ENCODE measurements at places on chromosomes 1 and 21.

DNA sequence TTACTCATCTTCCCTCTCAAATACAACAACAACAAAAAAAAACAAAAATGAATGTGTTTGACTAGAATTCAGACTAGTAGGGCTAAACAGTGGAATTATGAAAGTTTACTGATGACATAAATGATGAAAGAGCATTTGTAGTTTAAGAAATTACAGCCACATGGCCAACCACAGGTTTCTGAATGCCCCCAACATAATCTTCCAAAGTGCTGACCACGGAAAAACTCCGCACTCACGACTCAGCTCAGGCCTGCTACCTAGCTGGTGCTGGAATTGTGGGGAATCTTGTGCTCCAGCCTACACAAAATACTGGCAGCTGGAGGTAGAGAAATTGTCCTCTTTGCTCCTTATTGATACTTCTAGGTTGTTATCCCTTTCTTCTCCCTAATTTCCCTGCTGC, 23.6 kb upstream of the TBX15 start:
- no peaks in the 10 kb centered on the region for H3K36me3 ChIP-seq
- no peak overlapping the region for H3K4me3 ChIP-seq
- peaks cover 13% of the 10 kb centered on the region for H3K4me1 ChIP-seq
- H3K27me3 ChIP-seq, result peaks cover 32% of the 10 kb centered on the region

GRCh38 chr1:190679044-190679443, 201.4 kb upstream of the BRINP3 start:
- no peak overlapping the region for H3K4me3 ChIP-seq
- no peak for DNase-seq
- H3K4me1 ChIP-seq, result no peaks in the 10 kb centered on the region
- no peaks in the 10 kb centered on the region for H3K36me3 ChIP-seq
- H3K27ac ChIP-seq, result no peak overlapping the region
- peaks cover 5% of the 10 kb centered on the region for H3K27me3 ChIP-seq

GRCh38 chr1:164320790-164321731, 237.9 kb upstream of the PBX1 start:
- H3K4me3 ChIP-seq, result peak overlapping the region; percentile 83
- DNase-seq, result peak; percentile 58
- H3K27me3 ChIP-seq, result peaks cover 32% of the 10 kb centered on the region

- DNase-seq, result no peak
- peaks cover 7% of the 10 kb centered on the region for H3K27me3 ChIP-seq
- peaks cover 70% of the 10 kb centered on the region for H3K4me1 ChIP-seq
- no peak overlapping the region for H3K4me3 ChIP-seq
- no peak overlapping the region for H3K27ac ChIP-seq
Measured at GRCh38 chr1:26020330-26020768, 1.2 kb upstream of the EXTL1 start.

DNA sequence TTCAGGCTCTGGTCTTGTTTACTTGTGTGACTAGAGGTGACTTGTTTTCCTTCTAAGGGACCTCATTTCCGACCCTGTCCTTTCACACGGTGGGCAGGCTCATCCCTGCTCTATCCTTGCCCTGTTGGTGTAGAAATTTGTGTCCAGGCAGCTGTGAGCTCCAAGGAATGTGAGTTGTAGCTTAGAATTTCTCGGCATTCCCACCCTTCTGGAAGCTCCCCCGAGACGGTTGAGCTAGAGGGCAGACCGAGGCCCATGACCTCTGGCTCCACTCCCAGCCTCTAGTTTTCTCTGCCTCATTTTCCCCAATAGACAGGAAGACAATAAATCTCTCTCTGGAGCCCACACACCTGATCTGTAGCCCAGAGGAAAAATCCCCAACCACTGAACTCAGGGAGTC, 100.9 kb downstream of the NAV1 start:
- peaks cover 40% of the 10 kb centered on the region for H3K4me1 ChIP-seq
- peaks cover 48% of the 10 kb centered on the region for H3K27me3 ChIP-seq
- no peak overlapping the region for H3K4me3 ChIP-seq
- no peak overlapping the region for H3K27ac ChIP-seq

DNA sequence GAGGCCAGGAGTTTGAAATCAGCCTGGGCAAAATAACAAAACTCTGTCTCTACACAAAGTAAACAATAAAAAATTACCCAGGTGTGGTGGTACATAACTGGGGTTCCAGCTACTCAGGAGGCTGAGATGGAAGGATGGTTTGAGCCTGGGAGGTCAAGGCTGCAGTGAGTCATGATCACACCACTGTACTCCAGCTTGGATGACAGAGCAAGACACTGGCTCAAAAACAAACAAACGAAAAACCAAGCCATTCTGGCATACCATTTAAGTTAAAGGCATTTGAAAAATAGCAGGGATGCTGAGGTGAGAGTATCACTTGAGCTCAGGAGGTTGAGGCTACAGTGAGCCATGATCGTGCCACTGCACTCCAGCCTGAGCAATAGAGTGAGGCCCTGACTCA, 5.3 kb upstream of the ALDH9A1 start:
- H3K4me3 ChIP-seq, result no peak overlapping the region
- peaks cover 25% of the 10 kb centered on the region for H3K27me3 ChIP-seq
- no peak for DNase-seq
- peaks cover 3% of the 10 kb centered on the region for H3K4me1 ChIP-seq

DNA sequence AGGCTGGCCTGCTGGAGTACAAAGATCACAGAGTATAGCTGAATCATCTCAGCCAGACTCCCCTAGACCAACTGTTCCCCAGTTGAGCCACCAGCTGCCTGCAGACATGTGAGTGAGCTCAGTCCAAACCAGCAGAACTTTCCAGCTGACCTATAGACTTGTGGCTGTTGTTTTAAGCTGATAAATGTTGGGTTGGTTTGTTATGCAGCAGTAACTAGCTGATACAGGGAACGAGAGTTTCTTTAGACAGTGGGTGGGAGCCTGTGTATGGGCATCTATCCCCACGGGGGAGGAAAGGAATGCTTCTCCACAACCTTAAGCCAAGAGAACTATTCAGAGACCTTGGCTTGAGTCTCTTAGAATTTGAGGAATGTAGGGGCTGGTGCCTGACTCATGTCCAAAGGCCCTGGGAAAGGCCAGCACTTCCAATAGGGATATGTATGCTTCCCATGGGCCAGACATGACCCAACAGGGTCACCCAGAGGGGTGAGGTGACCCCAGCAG, 30.1 kb downstream of the SLC1A7 start:
- H3K4me3 ChIP-seq, result no peak overlapping the region
- H3K36me3 ChIP-seq, result no peaks in the 10 kb centered on the region
- DNase-seq, result no peak
- peaks cover 63% of the 10 kb centered on the region for H3K4me1 ChIP-seq
- H3K27me3 ChIP-seq, result peaks cover 16% of the 10 kb centered on the region

DNA sequence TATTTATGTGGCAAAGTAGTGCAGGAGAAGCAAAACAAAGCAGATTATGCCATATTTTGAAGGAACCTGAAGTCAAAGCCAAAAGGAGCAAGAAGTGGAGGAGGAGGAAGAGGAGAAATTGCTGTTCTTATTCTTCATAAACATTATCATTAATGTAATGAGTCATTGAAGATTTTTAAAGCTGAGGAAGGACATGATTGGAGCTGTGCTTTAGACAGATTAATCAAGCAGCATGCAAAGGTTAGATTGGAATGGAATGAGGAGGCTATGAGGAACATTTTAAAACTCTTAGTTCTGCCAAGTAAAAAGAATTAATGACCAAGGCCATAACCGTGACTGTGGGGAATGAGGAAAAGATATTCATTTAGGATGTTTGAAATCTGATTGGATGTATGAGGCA, 33.0 kb upstream of the HSD17B7 start:
- no peak overlapping the region for H3K4me3 ChIP-seq
- H3K4me1 ChIP-seq, result peaks cover 5% of the 10 kb centered on the region
- peaks cover 14% of the 10 kb centered on the region for H3K36me3 ChIP-seq
- no peak overlapping the region for H3K27ac ChIP-seq

GRCh38 chr1:205677167-205677566, 3.1 kb downstream of the SLC45A3 start:
- H3K27me3 ChIP-seq, result peaks cover 29% of the 10 kb centered on the region
- H3K27ac ChIP-seq, result no peak overlapping the region
- no peak for DNase-seq
- no peak overlapping the region for H3K4me3 ChIP-seq
- no peaks in the 10 kb centered on the region for H3K36me3 ChIP-seq

- DNase-seq, result no peak
- H3K36me3 ChIP-seq, result no peaks in the 10 kb centered on the region
- peaks cover 25% of the 10 kb centered on the region for H3K27me3 ChIP-seq
- H3K27ac ChIP-seq, result no peak overlapping the region
- peaks cover 30% of the 10 kb centered on the region for H3K4me1 ChIP-seq
Measured at GRCh38 chr1:40310983-40311642, 6.0 kb downstream of the COL9A2 start.

DNA sequence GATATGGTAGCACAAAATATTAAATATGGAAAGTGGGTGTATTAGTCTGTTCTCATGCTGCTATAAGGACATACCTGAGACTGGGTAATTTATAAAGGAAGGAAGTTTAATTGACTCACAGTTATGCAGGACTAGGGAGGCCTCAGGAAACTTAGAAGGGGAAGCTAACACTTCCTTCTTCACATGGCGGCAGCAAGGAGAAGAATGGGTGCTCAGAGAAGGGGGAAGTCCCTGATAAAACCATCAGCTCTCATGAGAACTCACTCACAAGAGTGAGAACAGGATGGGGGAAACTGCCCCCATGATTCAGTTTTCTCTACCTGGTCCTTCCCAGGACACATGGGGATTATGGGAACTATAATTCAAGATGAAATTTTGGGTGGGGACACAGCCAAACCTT, 15.8 kb upstream of the BACE2 start:
- H3K4me3 ChIP-seq, result no peak overlapping the region
- peaks cover 24% of the 10 kb centered on the region for H3K27me3 ChIP-seq
- no peak for DNase-seq
- no peaks in the 10 kb centered on the region for H3K4me1 ChIP-seq
- H3K36me3 ChIP-seq, result no peaks in the 10 kb centered on the region

- H3K4me1 ChIP-seq, result peaks cover 12% of the 10 kb centered on the region
- peaks cover 35% of the 10 kb centered on the region for H3K27me3 ChIP-seq
- no peaks in the 10 kb centered on the region for H3K36me3 ChIP-seq
- no peak overlapping the region for H3K4me3 ChIP-seq
- no peak overlapping the region for H3K27ac ChIP-seq
Measured at GRCh38 chr1:212430416-212430815, 2.3 kb upstream of the NENF start.

DNA sequence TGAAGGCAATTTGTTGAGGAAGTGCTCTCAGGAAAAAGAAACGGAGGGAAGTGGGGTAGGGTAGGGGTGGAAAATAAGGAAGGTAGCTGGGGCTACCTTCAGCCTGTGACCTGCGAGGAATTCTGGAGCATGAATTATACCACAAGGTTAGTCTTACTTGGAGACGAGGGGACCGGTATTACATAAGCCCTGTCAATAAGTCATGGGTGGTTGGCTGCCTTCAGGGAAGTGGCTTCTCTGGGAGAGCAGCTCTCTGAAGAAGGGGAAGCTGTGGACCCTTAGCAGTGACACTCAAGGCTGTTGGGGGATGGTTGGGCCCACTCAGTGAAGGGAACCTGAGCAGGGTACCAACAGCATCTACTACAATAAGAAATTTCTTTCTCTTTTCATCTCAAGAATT, 111.3 kb downstream of the TNFSF18 start:
- H3K27ac ChIP-seq, result no peak overlapping the region
- peaks cover 7% of the 10 kb centered on the region for H3K27me3 ChIP-seq
- no peaks in the 10 kb centered on the region for H3K36me3 ChIP-seq
- H3K4me1 ChIP-seq, result no peaks in the 10 kb centered on the region

GRCh38 chr1:220804202-220804586, 17.5 kb downstream of the MTARC1 start:
- H3K4me3 ChIP-seq, result no peak overlapping the region
- peaks cover 54% of the 10 kb centered on the region for H3K36me3 ChIP-seq
- H3K27me3 ChIP-seq, result peaks cover 3% of the 10 kb centered on the region
- peaks cover 68% of the 10 kb centered on the region for H3K4me1 ChIP-seq
- H3K27ac ChIP-seq, result no peak overlapping the region

GRCh38 chr1:79302380-79302930, 295.9 kb upstream of the ADGRL4 start:
- no peaks in the 10 kb centered on the region for H3K4me1 ChIP-seq
- no peaks in the 10 kb centered on the region for H3K27me3 ChIP-seq
- no peak for DNase-seq
- H3K27ac ChIP-seq, result no peak overlapping the region
- no peak overlapping the region for H3K4me3 ChIP-seq

GRCh38 chr1:33042831-33043230, 6.1 kb upstream of the AK2 start:
- no peak overlapping the region for H3K27ac ChIP-seq
- peaks cover 61% of the 10 kb centered on the region for H3K4me1 ChIP-seq
- H3K36me3 ChIP-seq, result no peaks in the 10 kb centered on the region
- no peak for DNase-seq
- no peak overlapping the region for H3K4me3 ChIP-seq
- H3K27me3 ChIP-seq, result peaks cover 3% of the 10 kb centered on the region

DNA sequence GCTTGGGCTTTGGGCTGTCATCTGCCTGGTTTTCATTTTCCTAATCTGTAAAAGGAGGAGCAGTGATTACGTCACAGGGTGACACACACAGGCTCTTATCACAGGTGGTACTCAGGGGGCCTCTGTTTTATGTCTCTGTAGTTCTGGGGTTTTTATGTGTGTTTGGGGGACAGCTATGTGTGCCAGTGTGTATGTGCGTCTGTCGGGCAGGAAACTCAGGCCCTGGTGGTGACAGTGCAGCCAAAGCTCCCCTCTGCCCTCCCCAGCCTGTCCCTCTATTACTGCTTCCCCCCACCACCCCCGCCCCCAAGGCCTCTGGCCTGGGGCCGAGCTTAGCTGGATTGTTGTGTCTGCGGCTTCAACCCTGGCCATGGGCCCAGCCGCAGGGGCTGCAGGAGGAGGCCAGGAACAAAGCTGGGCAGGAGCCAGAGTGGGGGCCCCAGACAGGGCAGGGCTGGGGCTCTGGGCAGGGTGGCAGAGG, 13.3 kb downstream of the MFAP2 start:
- no peaks in the 10 kb centered on the region for H3K27me3 ChIP-seq
- H3K4me3 ChIP-seq, result no peak overlapping the region
- peaks cover 28% of the 10 kb centered on the region for H3K4me1 ChIP-seq
- no peak overlapping the region for H3K27ac ChIP-seq
- H3K36me3 ChIP-seq, result peaks cover 18% of the 10 kb centered on the region

GRCh38 chr1:194175251-194175650, 988.8 kb upstream of the B3GALT2 start:
- H3K27ac ChIP-seq, result no peak overlapping the region
- H3K36me3 ChIP-seq, result no peaks in the 10 kb centered on the region
- H3K4me3 ChIP-seq, result no peak overlapping the region
- H3K27me3 ChIP-seq, result no peaks in the 10 kb centered on the region
- peaks cover 7% of the 10 kb centered on the region for H3K4me1 ChIP-seq
- DNase-seq, result no peak
